Muscle of leg (tissue), 16 donors: ENCODE measurements at places on chromosomes 2 and 18. TPM values are rescaled to one million over a fixed set of nuclear protein-coding genes. Genes with fewer than 3 reads are reported as not detected.

DNA sequence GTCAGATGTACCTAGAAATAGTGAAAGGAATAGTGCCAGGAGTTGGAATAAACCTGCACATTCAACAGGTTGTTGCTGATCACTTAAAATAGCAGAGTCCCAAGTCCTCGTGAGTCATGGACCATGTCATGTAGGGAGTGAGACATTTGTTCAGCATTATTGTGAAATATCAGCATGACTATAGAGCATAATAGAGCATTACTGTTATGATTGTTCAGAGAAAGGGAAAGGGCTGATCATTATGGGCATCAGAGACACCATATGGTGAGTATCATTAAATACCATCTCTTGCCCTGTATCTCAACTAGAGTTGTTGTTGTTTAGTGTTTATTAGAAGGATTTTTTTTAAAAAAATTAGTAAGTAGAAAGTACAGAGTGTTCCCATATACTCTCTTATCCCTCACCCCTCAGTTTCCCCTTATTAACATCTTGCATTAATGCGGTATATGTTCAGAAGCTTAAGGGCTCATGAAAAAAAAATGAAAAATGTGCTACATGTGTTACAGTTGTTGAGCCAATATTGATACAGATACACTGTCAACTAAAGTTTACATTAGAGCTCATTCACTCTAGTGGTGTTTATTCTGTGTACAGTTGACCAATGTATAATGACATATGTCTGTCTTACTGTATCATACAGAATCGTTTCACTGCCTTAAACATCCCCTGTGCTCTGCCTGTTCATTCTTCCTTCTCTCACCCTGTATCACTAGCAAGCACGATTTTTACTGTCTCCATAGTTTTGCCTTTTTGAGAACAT is 5.7 kb downstream of the ELAC1 start:
- no peaks in the 10 kb centered on the region for H3K27me3 ChIP-seq
- H3K36me3 ChIP-seq = peaks cover 35% of the 10 kb centered on the region
- no peak overlapping the region for H3K4me3 ChIP-seq
- H3K4me1 ChIP-seq = no peaks in the 10 kb centered on the region

Gene GKN1
- total RNA-seq = 0.09 TPM

Gene UGT1A6
- total RNA-seq = not detected

GRCh38 chr2:56182420-56182819 is 1.4 kb upstream of the CCDC85A start:
- H3K4me1 ChIP-seq = peaks cover 15% of the 10 kb centered on the region
- H3K4me3 ChIP-seq = no peak overlapping the region
- H3K27ac ChIP-seq = no peak overlapping the region
- no peak for DNase-seq
